ENCODE measurements at places on chromosomes 1 and 21.

GRCh38 chr1:233730809-233731208 is 116.9 kb downstream of the KCNK1 start:
- no peak for DNase-seq

GRCh38 chr1:231919886-231920285 is 293.3 kb downstream of the DISC1 start:
- DNase-seq = no peak

GRCh38 chr1:95575291-95575690 is 341.3 kb downstream of the RWDD3 start:
- no peak for DNase-seq

- DNase-seq = no peak
These were observed 32.5 kb upstream of the SLC19A1 start for GRCh38 chr21:45574691-45575090.

GRCh38 chr21:46372014-46372485 is 48.1 kb downstream of the PCNT start:
- DNase-seq = no peak

DNA sequence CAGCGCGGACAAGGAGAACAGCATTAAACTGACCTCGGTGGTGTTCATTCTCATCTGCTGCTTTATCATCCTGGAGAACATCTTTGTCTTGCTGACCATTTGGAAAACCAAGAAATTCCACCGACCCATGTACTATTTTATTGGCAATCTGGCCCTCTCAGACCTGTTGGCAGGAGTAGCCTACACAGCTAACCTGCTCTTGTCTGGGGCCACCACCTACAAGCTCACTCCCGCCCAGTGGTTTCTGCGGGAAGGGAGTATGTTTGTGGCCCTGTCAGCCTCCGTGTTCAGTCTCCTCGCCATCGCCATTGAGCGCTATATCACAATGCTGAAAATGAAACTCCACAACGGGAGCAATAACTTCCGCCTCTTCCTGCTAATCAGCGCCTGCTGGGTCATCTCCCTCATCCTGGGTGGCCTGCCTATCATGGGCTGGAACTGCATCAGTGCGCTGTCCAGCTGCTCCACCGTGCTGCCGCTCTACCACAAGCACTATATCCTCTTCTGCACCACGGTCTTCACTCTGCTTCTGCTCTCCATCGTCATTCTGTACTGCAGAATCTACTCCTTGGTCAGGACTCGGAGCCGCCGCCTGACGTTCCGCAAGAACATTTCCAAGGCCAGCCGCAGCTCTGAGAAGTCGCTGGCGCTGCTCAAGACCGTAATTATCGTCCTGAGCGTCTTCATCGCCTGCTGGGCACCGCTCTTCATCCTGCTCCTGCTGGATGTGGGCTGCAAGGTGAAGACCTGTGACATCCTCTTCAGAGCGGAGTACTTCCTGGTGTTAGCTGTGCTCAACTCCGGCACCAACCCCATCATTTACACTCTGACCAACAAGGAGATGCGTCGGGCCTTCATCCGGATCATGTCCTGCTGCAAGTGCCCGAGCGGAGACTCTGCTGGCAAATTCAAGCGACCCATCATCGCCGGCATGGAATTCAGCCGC is 2.5 kb downstream of the S1PR1 start:
- DNase-seq = no peak

- DNase-seq = no peak
These were observed 45.7 kb downstream of the WNT9A start for GRCh38 chr1:227901906-227902640.

DNA sequence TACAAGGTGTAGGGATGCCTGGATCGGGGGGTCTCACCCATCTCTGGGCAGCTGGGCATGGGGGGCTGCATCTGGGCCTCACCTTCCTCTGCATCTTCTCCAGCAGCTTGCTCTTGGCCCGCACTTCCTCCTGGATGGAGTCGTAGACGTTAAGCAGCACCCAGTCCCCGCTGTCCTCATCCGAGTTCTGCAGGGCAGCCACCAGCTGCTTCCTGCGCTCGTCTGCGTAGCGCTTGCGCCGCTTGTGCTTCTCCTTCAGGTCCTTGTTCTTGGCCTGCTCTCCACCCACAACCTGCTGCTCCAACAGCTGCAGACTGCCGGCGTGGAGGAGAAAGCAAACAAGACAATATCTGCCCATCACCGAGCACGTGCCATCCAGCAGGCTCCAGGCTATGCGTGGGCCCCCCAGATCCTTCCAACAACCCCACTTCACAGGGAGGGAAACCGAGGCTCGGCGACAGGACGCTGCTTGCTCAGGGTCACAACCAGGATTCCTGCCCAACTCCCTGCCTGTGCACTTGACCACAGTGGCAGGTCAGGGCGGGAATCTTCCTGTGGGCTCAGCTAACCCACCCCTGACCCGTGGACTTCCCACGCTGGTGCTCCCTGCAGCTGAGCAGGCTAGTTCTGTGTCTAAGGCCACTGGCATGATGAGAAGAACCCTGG is 21.5 kb upstream of the DDOST start:
- DNase-seq = no peak

DNA sequence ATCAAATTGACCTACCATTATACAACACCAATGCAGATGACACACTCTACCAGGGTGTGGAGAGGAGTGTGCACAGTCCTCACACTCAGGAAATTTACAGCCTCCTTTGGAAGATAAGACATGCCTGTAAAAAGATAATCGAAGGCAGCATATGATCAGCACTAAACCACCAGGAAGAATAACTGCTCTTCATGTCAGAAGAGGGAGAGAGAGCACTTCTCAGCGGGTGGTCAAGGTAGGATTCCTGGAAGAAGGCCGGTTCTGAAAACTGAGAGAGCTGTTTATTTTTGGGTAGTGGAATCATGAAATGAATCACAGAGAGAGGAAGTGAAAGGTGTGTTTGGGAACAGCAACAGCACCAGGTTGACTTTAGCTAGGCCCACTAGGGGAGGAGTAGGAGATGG is 14.0 kb upstream of the ZNF697 start:
- no peak for DNase-seq

- peak; percentile 87 for DNase-seq
These were observed 529 bp upstream of the PRMT2 start for GRCh38 chr21:46634966-46635323.

DNA sequence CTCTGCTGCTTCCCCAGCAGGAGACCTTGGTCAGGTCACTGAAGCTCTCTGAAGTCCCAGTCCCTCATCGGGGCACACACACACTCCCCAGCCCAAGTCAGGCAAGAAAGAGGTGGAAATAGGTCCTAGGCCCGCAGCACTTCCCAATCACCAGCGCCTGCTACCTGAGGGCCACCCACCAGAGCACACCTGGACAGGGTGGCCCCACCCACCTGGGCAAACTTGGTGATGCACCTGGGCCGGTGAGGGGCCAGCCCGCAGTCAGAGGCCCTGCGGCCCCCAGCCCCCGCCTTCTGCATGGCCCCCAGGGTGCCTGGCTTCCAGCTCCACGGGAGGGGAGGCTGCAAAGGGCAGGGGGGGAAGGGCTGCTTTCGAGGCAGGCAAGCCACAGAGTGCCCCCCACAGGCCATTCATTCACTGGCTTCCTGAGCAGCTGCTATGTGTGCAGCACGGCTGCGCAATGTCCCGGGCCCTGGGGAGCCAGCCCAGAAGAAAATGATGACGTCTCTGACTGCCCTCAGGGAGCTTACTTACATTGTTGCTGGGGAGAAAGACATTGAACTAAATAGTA is 4.7 kb downstream of the SH2D5 start:
- no peak for DNase-seq

GRCh38 chr1:76293831-76294230 is 219.3 kb downstream of the ST6GALNAC3 start:
- DNase-seq = no peak

- DNase-seq = no peak
These were observed 12.3 kb upstream of the METTL13 start for GRCh38 chr1:171769171-171769570.

DNA sequence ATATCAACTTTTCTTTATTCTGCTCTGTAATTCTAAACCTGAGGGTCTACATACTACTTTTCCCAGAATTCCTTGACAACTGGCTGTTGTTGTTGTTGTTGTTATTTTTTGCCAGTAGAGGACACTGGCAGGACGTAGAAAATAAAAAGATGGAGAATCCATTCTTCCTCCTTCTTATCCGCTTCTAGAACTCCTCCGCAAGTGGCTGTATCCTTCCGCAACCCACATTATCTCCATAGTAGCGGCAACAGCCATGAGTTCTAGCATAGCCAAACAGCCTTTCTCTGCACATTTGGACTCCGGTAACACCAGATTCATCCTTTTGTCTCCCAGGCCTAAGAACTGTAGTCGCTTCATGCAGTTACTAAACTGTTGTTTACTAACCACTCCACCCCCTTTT is 91.1 kb upstream of the CACHD1 start:
- no peak for DNase-seq

GRCh38 chr1:107829036-107829770 is 135.8 kb downstream of the VAV3 start:
- DNase-seq = no peak

- DNase-seq = no peak
These were observed 75.8 kb downstream of the PGBD5 start for GRCh38 chr1:230350208-230350921.

GRCh38 chr1:14128096-14128495 is 428.1 kb downstream of the PRDM2 start:
- DNase-seq = no peak

- no peak for DNase-seq
These were observed 4.9 kb downstream of the ARV1 start for GRCh38 chr1:230983811-230984210.

GRCh38 chr1:95415146-95415545 is 181.1 kb downstream of the RWDD3 start:
- no peak for DNase-seq

GRCh38 chr1:29647581-29647980 is 411.3 kb downstream of the PTPRU start:
- DNase-seq = no peak

GRCh38 chr1:229619002-229619401 is 6.9 kb downstream of the TAF5L start:
- DNase-seq = no peak

DNA sequence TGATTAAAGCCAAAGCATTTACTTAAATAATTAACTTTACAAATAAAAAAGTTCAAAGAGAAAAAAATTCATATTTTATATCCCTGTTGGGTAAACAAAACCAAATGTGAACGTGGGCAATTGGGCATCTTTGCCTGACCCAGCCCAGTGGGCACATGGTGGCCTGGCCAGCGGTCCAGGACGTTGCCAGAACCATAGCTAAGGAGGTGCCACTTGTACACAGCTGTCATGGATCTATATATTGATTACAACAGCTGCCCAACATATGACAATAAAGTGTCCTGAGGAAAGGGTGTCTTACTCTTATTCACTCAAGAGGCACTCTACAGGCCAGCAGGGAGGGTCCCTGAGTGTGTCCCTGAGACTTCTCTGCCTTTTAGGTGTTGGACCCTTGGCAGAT is 78.5 kb downstream of the BCAR3 start:
- DNase-seq = no peak

- no peak for DNase-seq
These were observed 12.0 kb downstream of the GSTM3 start for GRCh38 chr1:109728870-109729269.

GRCh38 chr1:235892202-235892601 is 25.5 kb upstream of the LYST start:
- DNase-seq = no peak

DNA sequence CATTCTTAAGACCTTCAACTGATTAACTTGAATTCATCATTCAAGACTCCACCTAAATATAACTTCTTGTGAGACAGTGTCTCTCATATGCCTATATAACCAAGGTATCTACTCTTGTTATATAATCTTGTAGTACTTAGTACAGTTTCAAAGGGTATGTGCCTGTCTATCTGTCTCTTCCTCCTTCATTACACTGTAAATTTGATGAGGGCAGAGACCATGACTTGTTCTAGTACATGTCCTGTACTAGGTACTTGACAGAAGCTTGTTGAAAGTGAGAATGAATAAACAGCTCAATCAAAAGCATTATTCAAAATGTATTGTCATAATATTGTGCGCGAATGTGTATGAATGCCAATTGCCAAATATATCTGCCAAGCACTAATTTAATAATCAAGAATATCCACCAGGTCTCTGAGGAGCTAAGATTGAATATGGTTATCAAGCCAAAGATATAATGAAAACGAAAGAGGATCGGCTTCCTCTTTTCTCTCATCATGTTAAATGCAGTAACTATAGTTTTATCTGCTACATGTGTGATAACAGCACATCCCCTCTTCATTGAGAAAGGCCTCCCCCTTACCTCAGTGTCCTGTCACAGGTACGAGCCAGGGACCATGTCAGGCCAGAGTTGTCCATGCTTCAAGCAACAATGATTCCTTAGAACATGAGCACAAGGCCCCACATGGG is 117.3 kb downstream of the UCHL5 start:
- no peak for DNase-seq

GRCh38 chr1:74937176-74937575 is 197.0 kb upstream of the LHX8 start:
- DNase-seq = no peak

GRCh38 chr1:204959374-204959773 is 83.6 kb upstream of the CNTN2 start:
- no peak for DNase-seq

DNA sequence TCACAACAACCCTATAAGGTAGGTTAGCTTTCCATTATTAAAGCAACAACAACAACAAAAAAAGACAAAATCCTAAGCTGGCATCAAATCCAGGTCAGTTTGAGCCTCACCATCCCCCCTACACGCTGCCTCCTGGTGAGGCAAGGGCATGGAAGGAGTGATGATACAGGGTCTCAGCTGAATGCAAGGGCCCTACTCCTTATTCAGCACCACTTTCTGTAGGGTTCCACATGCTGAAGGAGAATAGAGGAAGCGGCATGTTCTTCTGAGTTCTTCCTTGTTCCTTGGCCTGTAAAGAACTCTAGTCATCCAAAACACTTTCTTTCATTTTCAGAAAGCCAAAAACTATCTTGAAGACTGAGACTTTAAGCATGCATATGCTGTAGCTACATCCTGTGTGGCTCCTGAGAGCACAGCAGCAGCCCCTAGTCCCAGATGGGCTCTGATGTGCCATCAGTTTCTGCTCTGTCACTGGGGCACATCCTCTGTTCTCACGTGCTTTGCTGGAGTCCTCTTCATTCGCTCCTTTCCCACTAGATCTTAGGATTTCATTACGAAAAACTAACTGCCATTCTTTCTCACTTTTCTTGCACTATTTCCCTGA is 6.2 kb downstream of the ILDR2 start:
- DNase-seq = no peak

- no peak for DNase-seq
These were observed 9.8 kb downstream of the FAAH start for GRCh38 chr1:46403916-46404315.

- DNase-seq = no peak
These were observed 141.4 kb upstream of the GRIK3 start for GRCh38 chr1:37175666-37176215.

GRCh38 chr1:203185585-203185984 is 919 bp downstream of the CHI3L1 start:
- DNase-seq = no peak
